Naive B cell (primary cell): ENCODE measurements at places on chromosomes 2 and 18. TPM values are rescaled to one million over a fixed set of nuclear protein-coding genes. Genes with fewer than 3 reads are reported as not detected.

- DNase-seq, result no peak
Measured at GRCh38 chr2:39306626-39307025, 62.9 kb upstream of the CDKL4 start.

Gene DNAJC5G
- polyA plus RNA-seq, result not detected

GRCh38 chr2:20575414-20575813 is 75.5 kb downstream of the HS1BP3 start:
- DNase-seq, result no peak

DNA sequence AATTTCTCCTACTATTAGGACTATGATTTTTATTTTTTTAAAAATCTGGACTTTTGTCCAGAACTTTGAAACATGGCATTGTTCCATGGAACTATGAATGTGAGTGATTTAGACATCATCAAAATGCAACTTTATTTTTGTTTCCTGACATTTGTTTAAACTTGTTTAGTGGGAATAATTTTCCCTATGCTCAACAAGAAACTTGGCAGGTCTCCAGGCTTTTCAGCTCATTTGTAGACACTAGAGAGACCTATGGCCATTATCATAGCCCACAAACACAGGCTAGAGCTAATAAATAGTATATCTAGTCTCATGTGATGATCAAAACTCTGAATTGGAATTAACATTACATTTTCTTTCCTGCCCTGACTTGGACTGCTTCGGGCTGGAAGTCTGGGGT is 145.1 kb upstream of the CELF4 start:
- no peak for DNase-seq

Gene ACOXL
- polyA plus RNA-seq, result not detected

- no peak for DNase-seq
Measured at GRCh38 chr2:101477556-101477955, 2.6 kb upstream of the RFX8 start.

Gene ITGA6
- polyA plus RNA-seq, result 0.74 TPM

DNA sequence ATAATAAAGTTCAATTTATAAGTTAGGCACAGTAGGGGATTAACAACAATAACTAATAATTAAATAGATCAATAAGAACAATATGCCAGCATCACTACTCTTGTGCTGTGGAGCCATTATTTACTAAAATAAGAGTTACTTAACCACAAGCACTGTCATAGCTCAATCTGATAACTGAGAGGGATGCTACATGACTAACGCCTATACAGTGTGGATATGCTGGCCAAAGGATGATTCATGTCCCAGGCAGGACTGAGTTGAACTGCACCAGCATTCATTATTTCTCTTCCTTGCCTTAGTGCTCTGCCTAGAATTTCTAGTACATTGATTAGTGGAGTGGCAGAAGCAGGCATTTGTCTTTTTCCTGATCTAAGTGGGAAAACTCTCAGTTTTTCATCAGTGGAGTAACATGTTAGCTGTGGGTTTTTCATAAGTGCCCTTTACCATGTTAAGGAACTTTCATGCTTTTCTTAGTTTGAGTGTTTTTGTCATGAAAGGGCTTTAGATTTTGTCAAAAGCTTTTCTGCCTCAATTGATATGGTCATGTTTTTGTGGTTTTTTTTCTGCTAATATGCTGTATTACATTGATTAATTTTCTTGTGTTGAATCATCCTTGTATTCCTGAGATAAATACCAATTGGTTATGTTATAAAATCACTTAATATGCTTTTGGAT is 21.7 kb downstream of the KIAA1328 start:
- no peak for DNase-seq

Gene NETO1
- 17.6 TPM for polyA plus RNA-seq

Gene TPGS2
- polyA plus RNA-seq, result 39.2 TPM

Gene GBX2
- polyA plus RNA-seq, result not detected

Gene CFAP53
- polyA plus RNA-seq, result not detected

DNA sequence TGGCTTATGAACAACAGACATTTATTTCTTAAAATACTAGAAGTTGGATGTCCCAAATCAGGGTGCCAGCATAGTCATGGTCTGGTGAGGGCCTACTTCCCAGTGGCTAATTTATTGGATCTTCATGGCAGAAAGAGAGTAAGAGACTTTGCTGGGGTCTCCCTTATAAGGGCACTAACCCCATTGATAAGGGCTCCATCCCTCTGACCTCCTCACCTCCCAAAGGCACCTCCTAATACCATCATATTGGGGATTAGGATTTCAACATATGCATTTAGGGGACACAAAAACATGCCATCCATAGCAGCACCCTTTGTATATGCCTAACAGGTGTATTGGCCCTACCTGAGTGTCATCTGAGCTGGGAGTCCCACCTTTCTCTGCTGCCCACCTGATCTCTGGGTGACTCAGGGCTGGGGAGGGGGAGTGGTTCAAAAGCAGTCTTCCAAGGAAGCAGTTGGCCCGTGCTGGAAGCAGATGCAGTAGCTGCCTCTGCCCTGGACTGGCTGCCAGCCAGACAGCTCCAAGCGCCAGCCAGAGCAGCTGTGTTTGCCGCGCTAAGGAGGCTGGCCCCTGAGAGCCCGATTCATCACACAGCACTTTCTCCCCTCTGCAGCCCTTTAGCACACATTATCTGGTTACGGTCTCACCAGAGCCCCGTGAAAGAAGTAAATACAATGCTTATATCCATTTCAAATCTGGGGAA is 84.6 kb downstream of the SMAD7 start:
- no peak for DNase-seq

Gene TRAPPC8
- polyA plus RNA-seq, result 10.1 TPM

Gene THSD7B
- polyA plus RNA-seq, result not detected

- DNase-seq, result no peak
Measured at GRCh38 chr2:235719146-235719942, 225.5 kb downstream of the AGAP1 start.

Gene SIX2
- not detected for polyA plus RNA-seq

GRCh38 chr2:71882949-71883472 is 264.7 kb downstream of the CYP26B1 start:
- DNase-seq, result no peak

DNA sequence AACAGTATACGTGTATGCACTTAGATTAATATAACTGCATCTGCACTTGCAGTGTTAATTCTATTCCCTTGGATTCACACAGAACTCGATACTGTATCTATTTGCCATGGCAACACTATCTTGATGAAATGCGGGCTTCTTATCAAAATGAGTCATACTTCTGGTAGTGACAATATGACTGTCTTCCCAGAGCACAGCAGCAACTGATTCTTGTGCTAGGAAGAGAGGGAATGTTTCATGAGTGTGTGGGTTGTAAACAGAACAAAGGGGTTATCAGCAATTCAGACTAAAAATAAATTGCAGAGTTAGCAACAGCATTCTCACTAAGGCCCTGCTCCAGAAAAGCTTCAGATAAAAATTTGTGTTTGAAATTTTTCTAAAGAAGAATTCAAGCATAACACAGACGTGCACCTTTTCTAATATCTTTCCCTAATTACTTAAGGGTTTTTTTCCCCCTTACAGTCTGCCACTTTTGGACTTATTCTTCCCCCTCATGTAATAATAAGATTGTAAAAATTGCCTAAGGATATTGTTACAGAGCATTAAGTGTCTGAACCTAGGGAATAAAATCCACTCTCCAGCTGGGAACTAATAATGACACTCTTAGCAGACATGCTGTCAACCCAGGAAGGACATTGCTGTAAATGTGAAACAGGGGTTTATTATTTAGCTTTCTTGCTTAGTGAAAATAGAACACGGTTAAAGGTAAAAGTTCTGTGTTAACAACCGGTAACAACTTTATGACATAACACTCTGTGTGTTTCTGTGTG is 99.9 kb upstream of the SLC38A11 start:
- no peak for DNase-seq

Gene DHRS9
- 1.3 TPM for polyA plus RNA-seq

- DNase-seq, result no peak
Measured at GRCh38 chr18:74546007-74546406, 11.7 kb downstream of the CNDP1 start.

Gene DYNAP
- not detected for polyA plus RNA-seq

DNA sequence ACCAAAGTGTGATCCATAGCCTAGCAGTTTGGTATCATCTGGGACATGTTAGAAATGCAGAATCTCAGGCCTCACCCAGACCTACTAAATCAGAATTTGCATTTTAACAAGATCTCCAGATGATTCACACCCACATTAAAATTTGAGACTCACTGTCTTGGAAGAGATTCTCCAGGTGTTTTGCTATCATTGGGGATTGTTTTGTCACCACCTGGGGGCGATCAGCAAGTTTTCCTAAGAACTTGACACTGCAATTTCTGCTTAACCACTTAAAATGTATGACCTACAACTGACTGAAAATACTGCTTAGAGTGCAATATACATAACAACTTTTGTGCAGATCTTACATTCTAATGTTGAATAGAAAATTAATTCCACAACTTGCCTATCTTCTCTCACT is 18.9 kb upstream of the ITGA4 start:
- DNase-seq, result no peak

Gene SCYGR5
- not detected for polyA plus RNA-seq

GRCh38 chr2:11514081-11514730 is 19.6 kb upstream of the GREB1 start:
- DNase-seq, result no peak

DNA sequence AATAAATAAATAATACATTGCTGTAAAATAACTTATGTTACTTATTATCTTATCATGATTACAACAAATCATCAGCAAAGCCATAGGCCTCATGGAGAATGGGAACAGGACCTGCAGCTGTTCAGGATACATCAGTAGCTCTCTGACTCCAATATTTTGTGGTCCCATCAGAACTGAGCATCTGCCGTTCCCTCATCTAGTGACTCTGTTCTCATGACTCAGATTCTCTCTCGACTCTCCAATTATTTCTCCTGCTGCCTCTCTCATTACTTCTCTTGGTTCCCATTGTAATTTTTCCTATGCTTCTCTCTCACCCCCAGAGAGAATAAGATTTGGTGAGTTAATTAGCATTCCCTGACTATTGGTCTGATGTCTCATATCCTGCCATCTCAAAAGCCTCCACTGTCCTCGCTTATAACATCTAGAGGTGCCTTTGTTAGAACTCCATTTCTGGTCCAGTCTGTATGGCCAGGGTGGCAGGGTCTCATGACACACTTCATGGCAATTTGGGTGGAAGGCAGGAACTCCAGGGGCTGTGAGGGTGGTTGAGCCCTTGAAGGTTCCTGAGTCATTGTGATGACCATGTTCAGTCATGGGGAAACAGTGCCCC is 78.0 kb upstream of the TANC1 start:
- no peak for DNase-seq

GRCh38 chr18:63083020-63083531 is 236.5 kb downstream of the BCL2 start:
- DNase-seq, result no peak

Gene DIPK1C
- not detected for polyA plus RNA-seq

DNA sequence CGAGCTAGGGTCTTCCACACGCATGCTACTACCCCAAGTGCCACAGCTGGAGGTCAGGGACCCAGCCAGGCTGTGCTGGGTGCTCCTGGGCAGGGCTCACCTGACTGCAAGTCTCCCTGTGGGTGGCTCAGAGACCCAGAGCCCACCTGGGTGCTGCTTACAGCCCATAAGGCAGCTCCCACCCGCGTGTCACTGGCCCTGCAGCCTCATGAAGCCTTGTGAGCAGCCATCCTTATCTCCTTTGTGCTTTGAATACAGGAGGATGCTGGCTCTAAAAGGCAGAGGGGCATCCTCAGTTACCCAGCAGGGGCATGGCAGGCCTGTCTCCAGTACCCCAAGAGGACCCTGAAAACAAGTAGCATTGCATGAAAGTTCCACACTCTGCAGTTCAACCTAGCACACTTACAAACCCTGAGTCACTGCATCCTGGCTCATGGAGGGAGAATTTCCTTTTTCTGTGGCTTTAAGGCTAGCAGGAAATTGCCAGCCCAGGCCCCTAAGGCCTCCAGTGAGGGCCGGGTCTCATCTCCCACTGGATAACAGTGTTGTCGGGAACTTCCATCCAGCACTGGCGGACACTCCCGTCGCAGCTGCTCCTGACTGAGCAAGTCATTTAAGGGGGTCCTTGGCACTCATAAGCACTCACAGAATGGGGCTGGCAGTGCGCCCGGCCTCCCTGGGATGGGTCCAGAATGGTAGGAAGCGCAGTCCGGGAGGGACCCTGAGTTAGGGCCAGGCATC is 137.1 kb downstream of the RPIA start:
- no peak for DNase-seq

Gene STK17B
- 127 TPM for polyA plus RNA-seq

- DNase-seq, result no peak
Measured at GRCh38 chr18:73365018-73365417, 497.2 kb upstream of the NETO1 start.

- DNase-seq, result no peak
Measured at GRCh38 chr2:48147719-48148118, 241.4 kb upstream of the FBXO11 start.

- DNase-seq, result no peak
Measured at GRCh38 chr2:3644246-3644525, 13.8 kb upstream of the ALLC start.

- DNase-seq, result no peak
Measured at GRCh38 chr18:44823782-44824181, 143.1 kb downstream of the SETBP1 start.

DNA sequence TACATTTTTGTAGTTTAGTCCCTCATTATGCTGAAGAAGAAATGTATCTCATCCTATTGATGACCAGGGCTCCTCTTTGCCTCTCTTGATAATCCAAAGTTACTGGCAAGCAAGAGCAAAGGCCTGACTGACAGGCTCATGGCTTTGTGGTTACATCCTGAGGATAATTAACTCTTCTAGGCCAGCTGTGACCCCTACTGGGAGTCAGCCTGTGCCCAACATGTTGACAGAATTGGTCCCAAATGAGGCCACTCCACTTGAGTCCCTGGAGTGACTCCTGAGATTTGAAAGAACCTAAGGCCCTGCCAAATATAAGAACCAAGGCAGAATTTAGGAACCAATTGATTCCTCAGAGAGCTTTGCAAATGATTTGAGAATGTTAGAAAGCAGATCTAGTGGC is 973.8 kb upstream of the CELF4 start:
- no peak for DNase-seq

DNA sequence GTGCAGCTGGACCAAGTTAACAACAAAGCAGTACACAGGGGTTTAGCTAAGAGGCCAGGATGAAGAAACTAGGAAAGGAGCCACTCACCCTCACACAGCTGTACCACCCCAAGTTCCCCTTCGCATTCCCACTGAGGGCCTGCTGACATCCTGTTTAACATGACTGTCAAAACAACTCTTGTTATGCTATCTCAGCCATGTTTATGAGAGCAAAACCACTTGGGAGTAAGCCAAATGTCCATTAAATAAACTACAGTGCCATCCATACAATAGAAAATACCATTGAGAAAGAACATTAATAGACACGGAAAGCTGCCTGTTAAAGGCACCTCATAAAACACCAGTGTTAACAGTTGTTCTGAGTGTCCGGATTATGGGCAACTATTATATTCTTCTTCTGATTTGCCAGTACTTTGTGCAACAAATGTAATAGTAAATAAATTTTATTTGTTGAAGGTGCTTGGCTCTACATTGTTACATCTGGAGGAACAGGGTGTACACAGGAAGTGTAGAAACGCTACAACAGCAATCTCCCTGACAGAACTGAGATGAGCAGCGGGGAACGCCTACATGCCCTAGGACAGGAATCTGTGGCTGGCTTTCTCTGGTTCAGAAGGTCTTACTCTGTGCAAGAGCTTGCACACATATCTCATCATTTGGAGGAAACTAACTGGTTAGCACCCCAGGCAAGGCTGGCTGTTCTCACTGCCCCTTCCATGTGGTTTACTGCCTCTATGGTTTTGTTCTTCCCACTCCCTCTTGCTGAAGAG is 85.6 kb downstream of the EHD3 start:
- no peak for DNase-seq

GRCh38 chr2:605674-606608 is 71.3 kb downstream of the TMEM18 start:
- no peak for DNase-seq

- DNase-seq, result no peak
Measured at GRCh38 chr2:25257032-25257552, 84.6 kb downstream of the DNMT3A start.

- DNase-seq, result no peak
Measured at GRCh38 chr18:2883076-2883735, 36.4 kb downstream of the EMILIN2 start.

Gene FLACC1
- 2.2 TPM for polyA plus RNA-seq
